ENCODE measurements at places on chromosomes 3 and 15. TPM values are rescaled to one million over a fixed set of nuclear protein-coding genes. Genes with fewer than 3 reads are reported as not detected.

Gene SENP7
- 6.5 TPM for polyA plus RNA-seq

Gene ARGFX
- not detected for polyA plus RNA-seq

Gene RTP4
- polyA plus RNA-seq, result 0.72 TPM

Gene GABRA5
- polyA plus RNA-seq, result not detected

Gene GABRG3
- polyA plus RNA-seq, result not detected

Gene CTXND1
- 1.1 TPM for polyA plus RNA-seq

Gene LRRC31
- not detected for polyA plus RNA-seq

- DNase-seq, result no peak
These were observed 17.1 kb downstream of the AQR start for GRCh38 chr15:34952481-34952880.

- DNase-seq, result no peak
These were observed 367.2 kb downstream of the OTOL1 start for GRCh38 chr3:161863775-161864174.

- no peak for DNase-seq
These were observed 68.9 kb upstream of the TNFSF10 start for GRCh38 chr3:172591876-172592771.

DNA sequence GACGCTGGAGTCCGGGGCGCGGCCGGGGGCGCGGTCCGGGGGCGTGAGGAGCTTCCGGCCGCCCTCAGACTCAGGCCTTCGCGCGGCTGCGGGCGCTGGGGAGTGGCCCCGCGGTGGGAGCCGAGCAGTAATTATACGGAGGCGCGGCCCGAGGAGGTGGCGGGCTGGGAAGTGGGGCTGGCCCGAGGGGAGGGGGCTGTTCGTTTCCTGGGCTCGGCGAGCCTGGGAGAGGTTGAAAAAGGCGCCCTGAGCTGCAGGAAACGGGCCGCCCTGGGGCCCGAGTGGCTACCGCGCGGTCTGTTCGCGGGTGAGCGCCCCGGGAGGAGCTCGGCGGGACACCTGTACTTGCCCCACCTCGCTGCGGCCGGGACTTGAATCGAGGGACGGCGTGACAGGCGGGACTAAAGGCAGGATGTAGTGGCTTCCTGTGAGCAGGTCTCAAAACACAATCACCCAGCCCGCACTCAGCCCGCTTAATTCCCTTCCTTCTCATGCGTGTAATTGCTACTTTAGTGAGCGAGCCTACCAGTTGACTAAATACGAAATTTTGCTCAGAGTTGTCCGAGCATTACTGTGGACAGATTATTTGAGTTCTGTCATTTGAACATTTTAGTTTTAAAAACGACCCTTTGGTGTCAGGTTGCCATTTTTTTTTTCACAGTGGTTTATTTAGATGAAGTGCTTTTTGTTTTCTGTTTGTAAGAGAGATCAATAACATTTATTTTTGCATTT lies 860 bp downstream of the RASA2 start:
- DNase-seq, result peak; percentile 71

DNA sequence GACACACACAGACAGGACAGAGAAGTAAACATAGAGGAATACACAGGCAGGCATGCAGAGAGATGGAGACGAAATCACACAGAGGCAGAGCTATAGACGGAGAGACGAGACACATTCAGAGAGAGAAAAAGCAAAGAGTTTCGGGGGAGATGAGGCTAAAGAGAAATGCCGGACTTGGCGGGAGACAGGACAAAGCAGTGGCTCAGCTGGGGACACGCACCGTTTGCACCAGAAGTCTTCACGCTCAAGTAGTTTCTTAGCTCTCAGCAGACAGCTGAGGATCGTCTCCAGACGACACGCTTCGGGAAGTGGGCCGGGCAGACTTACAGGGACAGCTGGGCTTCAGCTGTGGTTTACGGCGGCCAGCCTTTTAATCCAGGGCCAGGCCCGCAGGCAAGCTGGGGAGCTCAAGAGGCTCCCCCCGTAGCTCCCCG lies 56.2 kb upstream of the DLG1 start:
- DNase-seq, result peak; percentile 81

DNA sequence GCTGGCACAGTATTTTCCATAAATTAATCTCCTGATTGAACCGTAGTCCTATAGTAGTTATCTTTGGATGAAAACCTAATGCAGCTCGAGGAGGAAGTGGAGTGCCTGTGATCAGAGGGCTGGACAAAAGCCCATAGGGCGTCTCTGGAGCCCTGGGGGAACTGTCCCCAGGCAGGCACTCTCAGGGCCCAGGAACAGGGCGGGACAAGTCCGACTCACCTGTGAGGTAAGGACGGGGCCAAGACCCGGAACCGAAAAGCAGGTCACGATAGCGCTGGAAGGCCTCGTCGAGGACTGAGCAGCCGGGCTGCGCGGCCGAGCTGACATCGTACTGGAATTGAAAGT lies 341 bp downstream of the HEXA start:
- DNase-seq, result no peak

DNA sequence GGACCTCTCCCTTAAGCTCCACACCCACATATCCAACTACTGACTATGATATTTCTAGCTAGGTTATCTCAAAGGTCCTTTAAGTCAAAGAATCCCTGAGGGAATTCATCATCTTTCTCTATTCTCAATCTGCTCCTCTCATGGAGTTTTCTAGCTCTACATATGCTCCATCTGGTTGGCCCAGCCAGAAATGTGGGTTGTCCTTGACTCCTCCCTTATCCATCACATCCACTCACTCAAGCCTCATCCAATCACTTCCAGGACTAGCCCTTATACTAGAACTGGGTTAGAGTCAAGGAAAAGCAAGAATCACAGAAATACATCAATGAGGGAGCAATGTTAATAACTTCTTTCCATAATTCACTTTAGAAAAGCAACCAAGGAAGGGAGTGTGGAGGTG lies 45.4 kb downstream of the ZNF106 start:
- DNase-seq, result no peak
